ENCODE measurements at places on chromosomes 6 and 20.

- no peak for DNase-seq
Measured at GRCh38 chr6:30214657-30214982, 1.4 kb upstream of the TRIM26 start.

DNA sequence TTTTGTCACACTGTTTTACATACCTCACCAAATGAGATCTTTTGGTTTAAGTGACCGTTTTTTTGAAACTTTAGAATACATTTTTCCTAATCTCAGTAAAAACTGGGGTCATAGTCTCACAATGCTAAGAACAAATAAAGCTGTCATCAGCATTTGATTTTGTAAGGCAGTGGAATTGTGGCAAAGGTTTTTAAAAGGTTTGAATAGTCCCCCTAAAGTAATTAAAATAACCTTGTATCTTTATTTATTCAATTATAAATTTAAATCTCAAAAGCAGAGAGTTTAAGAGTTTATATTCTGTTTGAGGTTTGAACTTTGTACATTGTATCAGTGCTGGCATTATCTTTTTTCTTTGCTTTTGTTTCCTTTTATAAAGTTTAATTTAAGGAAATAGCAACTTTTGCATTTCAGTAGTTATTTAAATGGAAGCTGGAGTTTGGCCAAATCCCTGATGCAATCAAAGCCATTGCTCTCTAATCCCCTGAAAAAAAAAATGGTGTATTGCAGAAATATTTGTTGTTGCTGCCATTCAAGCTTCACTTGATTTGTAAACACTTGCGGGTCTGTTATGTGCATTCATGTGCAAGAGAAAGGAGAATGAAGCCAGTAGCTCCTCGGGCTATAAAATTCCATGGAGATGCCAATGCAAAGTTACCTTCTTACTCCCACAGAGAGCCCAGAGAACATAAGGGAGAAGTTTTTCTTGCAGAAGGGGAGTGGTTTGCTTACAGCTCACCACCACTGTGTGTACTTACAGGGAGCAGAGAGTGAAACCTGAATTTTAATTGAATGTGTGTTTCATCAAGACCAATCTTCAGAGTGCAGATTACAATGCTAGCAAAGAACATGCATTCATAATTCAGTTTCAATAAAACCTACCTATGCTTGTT lies 391.8 kb downstream of the ARHGAP18 start:
- no peak for DNase-seq

DNA sequence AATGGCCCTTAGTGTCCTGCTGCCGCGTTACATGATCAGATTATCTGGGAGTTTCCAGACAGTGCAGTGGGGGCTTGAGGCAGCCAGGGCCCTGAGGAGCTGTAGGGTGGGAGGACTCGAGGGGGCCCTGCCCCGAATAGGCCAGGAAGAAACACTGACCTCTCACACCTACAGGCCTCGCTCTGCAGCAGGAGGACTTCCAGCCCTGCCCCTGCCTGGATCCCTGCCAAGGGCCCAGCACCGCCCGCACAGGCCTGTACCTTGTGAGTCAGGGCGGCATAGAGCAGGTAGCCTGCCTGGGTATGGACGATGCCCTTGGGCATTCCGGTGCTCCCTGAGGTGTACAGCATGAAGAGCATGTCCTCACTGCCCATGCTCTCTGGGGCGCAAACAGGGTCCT lies 30.1 kb upstream of the APMAP start:
- DNase-seq: no peak

- DNase-seq: no peak
Measured at GRCh38 chr6:81762606-81763005, 10.1 kb upstream of the TENT5A start.

DNA sequence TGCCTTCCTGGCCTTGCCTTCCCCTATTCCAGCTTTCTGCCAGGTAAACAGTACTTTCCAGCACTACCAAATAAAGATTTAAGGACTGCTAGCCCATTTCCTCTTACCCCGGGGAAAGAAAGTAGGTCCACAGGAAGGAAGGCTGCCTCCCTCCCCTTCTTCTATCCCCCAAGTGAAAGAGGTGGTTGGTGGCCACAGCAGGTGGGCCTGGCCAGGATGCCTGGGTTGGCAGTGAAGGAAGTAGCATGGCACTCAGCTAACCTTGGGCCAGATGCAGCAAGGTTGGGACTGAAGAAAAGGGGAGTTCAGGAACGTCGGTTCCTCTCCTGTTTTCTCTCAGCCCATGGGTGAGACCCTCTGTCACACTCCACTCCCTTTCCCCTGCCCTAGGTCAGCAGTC lies 8.9 kb downstream of the NFKBIL1 start:
- DNase-seq: no peak

- no peak for DNase-seq
Measured at GRCh38 chr20:21812379-21812778, 106.9 kb downstream of the PAX1 start.

DNA sequence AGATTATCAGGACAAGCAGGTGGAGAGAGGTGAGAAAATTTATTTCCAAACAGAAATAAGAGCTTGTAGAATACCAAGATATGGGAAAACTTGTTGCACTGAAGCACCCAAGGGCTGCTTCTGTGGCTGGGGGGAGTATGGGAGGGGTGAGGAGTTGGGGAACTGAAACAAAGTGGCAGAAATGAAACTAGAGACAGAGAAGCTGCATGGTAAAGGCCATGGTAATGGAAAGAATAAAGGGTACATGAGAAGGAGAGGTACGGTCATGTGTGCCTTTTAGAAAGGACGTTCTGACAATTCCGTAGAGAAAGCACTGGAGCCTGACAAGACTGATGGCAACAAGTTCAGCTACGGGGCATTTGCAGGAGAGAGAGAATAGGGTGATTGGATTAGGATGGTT lies 51.6 kb upstream of the RIN2 start:
- DNase-seq: no peak

GRCh38 chr6:95994151-95994550 lies 21.6 kb upstream of the FUT9 start:
- DNase-seq: no peak

DNA sequence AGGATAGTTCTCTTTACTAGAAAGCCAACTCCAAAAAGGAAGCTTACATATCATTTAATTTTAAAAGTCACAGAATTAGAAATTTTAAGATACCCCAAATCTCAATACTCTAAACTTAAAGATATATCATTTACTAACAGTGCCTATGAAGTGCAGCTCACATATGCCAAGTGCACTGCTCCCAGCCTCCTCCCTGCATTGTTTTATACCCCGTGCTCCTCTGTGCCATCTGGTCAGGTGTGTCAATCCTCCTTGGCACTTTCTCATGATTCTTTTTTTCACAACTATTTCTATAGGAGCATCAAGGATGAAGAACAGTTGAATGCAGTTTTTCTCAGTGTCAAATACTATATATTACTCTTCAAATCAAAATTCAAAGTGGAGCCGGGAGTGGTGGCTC lies 8.8 kb downstream of the MAP7 start:
- DNase-seq: no peak

DNA sequence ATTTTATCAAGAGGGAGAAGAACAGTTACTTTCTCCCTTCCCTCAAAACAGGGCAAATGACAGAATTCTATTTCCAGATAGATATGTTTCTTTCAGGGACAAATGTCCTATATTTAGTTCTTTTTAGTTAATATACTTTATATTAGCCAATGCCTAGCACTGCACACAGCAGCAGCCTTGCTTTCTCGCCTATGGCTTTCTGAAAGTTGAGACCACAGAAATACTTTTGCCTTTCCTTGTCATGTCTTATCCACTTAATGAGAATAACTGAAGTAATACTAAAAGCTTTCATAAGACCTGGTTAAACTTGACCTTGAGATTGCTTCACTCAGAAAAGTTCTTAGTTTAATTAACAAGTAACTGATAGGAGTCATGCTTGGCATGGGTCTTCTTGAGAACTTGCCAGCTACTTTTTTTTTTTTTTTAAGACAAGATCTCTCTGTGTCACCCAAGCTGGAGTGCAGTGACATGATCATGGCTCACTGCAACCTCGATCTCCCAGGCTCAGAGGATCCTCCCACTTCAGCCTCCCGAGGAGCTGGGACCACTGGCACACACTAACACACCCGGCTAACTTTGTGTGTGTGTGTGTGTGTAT lies 159.3 kb downstream of the CDKAL1 start:
- no peak for DNase-seq

DNA sequence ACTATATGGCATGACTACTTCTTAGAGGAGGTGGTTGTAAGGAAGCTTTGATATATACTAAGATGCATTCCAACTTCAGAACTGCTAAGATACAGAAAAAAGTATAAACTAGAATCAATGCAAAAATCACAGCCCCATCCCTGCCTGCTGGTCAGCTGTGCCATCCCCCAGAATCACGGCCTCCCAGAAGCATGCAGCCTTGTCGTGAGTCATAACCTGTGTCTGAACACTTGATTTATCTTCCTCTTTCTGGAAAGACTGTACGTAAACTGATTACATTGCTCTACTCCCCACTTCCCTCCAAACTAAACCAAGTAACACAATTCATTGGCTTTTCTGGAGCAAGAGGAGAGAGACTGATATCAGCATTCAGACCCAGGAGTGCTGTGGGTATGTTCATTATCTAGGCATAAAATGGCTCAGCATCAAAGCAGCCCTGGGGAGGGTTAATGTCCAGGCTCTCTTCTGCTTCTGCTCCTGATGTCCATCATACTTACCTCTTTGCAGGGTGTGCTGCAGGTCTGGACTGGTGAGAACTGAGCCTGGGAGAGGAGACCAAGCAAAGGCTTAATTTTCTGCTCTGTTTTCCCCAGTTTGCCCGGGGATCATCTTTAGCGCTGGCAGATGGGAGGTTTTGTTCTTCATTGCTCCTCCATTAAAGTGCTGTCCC lies 18.4 kb downstream of the SCP2D1 start:
- DNase-seq: no peak

DNA sequence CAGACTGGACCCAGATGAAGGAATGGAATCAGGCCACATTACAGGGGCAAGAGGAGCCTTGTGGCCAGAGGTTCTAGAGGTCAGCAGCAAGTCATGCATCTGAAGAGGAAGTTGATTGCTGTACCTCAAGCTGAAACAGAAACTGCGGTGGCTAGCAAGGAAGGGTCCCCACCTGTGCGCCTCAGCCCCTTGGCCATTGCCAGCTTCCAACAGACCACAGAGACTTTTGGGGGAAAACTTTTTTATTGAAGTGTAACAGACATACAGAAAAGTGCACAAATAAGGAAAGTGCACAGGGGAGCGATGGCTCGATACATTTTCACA lies 26.8 kb upstream of the SLC9A8 start:
- DNase-seq: no peak

- no peak for DNase-seq
Measured at GRCh38 chr20:49372095-49372734, 94.4 kb upstream of the ZNFX1 start.

DNA sequence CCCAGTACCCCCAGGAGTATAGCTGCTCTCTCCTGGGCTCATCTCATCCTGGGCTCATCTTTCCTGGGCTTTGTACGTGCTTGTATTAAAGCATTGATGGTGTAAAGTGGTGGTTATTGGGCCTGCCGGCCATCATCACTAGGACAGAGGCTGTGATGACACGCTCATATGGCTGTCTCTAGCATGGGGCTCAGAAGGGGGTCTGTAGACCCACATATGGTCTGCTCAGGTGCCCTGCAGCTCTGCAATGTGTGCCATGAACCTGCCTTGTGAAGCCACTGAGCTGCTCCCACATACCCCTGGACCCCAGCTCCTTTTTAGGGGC lies 143.4 kb downstream of the CDC5L start:
- DNase-seq: no peak

- DNase-seq: no peak
Measured at GRCh38 chr6:41704656-41705310, 30.6 kb downstream of the TFEB start.

GRCh38 chr6:45775026-45775697 lies 240.5 kb downstream of the CLIC5 start:
- no peak for DNase-seq

GRCh38 chr6:136643850-136644596 lies 93.8 kb upstream of the MAP7 start:
- DNase-seq: peak; percentile 73

DNA sequence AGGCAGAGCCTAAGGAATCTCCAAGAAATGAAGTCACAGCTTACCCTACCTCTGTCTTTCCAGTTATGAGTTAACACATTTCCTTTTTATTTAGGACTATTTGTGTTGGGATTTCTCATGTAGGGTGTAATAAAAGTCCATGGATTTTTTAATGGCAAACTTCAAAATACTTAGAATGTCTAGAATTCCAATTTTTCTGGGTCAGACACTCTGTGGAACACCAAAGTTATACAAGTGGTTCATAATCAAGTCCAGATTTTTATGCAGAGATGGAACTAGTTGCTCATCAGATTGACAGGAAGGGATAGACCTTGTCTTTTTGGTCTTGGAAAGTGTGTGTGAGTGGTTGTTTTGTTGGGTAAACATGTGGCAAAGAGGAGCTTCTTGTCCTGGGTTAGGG lies 303.5 kb upstream of the RNF24 start:
- DNase-seq: no peak

- DNase-seq: no peak
Measured at GRCh38 chr6:148743476-148743875, 3.4 kb upstream of the UST start.

GRCh38 chr6:159959976-159960384 lies 8.9 kb upstream of the IGF2R start:
- no peak for DNase-seq

GRCh38 chr6:14964556-14965270 lies 281.2 kb upstream of the JARID2 start:
- DNase-seq: no peak

DNA sequence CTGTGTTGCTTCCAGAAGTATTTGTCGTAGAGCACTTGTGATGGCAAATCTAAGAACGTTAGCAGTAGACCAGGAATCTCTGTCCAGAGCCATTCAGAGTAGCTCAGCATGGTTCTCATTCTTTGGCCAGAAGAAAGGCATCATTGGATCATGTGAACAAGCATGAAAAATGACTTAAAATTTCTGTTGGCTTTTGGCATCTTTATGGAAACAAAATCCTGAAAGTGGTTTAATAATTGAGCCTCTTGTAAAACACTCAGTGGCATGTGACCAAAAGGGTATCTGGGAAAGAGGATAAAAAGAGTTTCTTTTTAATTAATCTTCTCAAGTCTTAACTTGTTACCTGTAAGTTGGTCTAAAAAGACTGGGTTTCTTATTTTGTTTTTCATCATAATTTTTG lies 55.2 kb downstream of the PTPN1 start:
- no peak for DNase-seq

GRCh38 chr6:15421945-15422733 lies 176.3 kb downstream of the JARID2 start:
- no peak for DNase-seq

GRCh38 chr20:52082612-52083011 lies 109.0 kb downstream of the ZFP64 start:
- no peak for DNase-seq

GRCh38 chr6:85092226-85092625 lies 327.8 kb upstream of the TBX18 start:
- DNase-seq: no peak

DNA sequence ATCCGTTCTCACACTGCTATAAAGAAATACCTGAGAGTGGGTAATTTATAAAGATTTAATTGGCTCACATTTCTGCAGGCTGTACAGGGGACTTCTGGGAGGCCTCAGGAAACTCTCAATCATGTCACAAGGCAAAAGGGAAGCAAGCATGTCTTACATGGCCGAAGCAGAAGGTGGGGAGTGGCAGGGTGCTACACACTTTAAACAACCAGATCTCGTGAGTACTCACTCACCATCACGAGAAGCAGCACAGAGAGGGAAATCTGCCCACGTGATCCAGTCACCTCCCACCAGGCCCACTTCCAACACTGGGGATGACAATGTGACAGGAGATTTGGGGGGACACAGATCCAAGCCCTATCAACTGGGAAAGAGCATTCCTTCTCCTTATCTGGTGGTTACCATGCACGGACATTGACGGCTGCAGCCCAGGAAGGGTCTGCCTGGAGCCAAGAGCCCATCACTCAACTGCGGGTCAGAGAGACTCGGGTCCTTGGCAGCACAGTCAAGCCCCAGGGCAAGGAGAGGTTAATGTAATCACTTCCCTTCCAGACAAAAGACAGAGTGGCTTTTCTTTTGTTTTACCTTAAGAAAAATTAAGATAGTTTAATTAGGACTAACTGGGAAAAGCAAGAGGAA lies 112.3 kb upstream of the CST7 start:
- DNase-seq: no peak
